ENCODE measurements at places on chromosomes 2 and 18. TPM values are rescaled to one million over a fixed set of nuclear protein-coding genes. Genes with fewer than 3 reads are reported as not detected.

SPIRE1 gene
- total RNA-seq: 104 TPM

C1D gene
- 21.2 TPM for total RNA-seq

LAMA1 gene
- 12.2 TPM for total RNA-seq

C2orf76 gene
- 11.0 TPM for total RNA-seq
